8988T (cell line): ENCODE measurements at places on chromosomes 12 and 14.

- no peak for DNase-seq
Measured at GRCh38 chr14:50813544-50813863, 17.5 kb downstream of the NIN start.

DNA sequence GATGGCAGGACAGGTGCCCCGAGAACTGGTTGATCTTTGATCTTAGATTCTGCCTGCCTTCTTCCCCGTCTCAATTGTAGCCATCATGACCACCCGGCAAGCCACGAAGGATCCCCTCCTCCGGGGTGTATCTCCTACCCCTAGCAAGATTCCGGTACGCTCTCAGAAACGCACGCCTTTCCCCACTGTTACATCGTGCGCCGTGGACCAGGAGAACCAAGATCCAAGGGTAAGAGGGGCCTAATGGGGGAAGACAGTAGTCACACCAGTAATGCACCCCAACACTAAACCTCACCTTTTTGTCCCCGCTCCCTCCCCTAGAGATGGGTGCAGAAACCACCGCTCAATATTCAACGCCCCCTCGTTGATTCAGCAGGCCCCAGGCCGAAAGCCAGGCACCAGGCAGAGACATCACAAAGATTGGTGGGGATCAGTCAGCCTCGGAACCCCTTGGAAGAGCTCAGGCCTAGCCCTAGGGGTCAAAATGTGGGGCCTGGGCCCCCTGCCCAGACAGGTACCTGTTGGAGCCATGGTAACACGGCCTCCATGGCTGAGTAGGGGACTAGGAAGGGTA is 556 bp downstream of the TROAP start:
- no peak for DNase-seq

GRCh38 chr12:91991399-91992187 is 154.1 kb downstream of the BTG1 start:
- no peak for DNase-seq

GRCh38 chr14:64591809-64592208 is 42.0 kb downstream of the PPP1R36 start:
- no peak for DNase-seq

DNA sequence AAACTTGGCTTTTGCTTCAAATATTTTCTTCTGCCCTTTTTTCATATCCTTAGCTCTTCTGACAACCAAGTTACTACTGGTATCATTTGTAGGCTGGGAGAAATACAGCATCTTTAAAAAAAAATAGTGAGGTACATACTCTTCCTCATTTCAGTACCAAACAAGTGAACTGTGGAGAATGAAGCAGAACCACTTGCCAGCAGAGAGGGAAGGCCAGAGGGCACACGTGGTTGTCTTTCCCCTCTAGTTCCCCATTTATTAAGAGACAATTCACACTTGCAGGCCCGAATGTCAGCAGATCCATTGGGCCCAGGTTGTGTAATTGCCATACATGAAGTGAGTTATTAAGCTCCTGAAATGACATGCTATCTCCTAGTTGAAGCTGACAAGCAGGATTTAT is 3.2 kb downstream of the SUSD6 start:
- DNase-seq, result no peak

DNA sequence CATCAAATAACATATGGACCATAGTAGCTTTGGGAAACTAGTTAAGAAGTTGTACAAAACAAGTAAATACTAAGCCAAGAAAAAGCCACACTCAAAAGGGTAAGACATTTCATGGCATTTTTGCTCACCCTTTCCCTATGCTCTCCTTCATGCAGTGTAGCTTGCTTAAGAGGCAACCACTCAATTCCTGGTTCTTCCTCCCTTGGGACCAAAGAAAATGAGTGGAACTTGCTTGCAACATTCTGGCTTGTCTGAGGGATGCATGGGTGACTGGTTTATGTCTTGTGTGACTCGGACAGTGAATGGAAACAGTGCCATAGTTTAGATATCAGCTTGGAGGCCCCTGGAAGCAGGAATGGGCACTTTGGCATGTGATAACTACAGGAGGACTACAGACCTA is 252.0 kb upstream of the ARID2 start:
- DNase-seq, result no peak

DNA sequence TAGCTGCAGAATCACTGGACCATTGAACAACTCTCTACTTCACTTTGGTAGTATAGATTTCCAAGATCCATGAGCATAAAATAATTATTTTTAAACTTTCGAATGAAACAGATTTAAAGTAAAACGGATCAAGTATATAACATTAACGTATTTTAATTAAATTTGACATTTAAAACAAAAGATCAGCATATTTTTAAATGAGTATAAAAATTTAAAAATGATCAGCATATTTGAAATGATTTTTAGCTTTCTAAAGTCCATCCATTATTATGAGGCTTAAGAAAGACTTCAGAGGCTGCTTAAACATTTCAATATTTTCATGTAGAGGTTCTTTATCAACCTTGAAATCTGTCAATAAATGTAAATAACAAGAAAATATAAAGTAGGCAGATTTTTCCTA is 5.2 kb upstream of the USP15 start:
- DNase-seq, result no peak

- no peak for DNase-seq
Measured at GRCh38 chr12:64819816-64820402, 4.5 kb upstream of the TBC1D30 start.

- DNase-seq, result no peak
Measured at GRCh38 chr12:26203167-26203780, 7.9 kb downstream of the SSPN start.

- no peak for DNase-seq
Measured at GRCh38 chr14:47065326-47065725, 413.7 kb upstream of the RPL10L start.

DNA sequence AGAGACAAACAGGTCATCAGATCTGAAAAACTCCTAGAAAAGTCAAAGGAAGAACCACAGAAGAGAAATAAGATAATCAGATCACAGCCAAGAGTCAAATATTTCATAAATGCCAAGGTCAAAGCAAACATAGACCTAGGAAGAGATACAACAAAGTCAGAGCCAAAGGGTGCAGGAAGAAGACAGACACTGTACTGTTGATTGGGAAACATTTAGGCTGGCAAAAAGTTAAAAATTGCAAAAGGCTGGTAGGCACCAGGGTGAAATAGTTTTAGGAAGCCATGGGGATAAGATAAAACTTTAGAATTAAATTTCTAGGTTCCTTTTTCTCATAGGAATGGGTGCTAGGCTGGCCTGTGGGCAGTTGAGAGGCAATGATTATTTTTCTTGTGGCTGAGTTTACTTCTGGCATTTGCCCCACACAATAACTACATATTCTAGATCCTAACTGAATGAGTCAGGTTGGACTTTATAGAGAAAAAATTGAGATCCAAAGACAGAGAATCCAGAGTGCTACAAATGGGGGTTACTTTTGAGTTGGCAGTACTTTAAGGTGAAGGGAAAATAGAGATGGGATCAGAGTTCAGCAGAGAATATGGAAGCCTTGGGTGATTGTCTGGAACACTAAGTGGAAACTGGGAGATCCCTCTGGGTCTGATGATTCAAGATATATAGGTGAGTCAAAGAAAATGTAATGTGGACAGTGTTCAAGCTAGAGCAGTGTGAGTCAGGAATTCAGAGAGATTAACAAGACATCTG is 215.5 kb downstream of the C12orf50 start:
- no peak for DNase-seq

GRCh38 chr14:23121361-23121771 is 2.3 kb upstream of the CEBPE start:
- DNase-seq, result no peak

- DNase-seq, result no peak
Measured at GRCh38 chr12:2082321-2082720, 29.5 kb downstream of the CACNA1C start.

DNA sequence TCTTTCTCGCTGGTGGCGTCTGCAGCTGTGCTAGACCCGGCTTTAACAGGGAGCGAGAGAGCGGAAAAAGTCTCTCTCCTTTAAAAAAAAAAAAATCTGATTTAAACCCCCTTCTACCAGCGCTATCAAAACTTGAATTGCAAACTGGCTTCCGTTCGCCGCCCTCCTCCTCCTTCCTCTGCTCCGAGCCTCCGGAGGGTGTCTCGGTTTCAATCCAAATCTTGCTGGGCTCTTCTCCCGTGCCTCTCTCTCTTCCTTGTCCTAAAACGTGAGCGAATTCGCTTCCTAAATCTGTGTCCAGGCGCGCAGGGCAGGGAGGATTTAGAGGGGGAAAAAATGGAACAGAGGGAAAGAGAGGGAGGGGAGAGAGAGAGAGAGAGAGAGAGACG is 272 bp downstream of the TBX3 start:
- no peak for DNase-seq

DNA sequence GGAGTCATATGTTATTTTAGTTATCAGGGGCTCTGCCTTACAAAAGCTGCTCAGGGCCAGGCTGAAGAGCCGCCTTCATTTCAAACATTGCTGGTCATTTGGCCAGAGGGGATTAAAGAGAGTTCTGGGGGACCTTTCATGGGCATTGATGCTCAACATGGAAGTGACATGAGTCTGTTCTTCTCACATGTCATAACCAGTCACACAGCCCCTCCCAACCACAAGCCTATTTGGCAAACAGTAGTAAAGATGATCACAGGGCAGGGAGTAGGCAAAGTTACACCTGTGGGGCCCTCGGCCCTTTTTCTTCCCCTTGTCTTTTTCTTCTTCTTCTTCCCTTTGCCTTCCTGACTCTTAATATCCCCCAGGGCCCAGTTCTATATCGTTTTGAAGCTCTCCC is 33.3 kb downstream of the CFAP54 start:
- no peak for DNase-seq

- no peak for DNase-seq
Measured at GRCh38 chr12:31386364-31386777, 60.4 kb upstream of the SINHCAF start.

GRCh38 chr14:69358966-69359365 is 39.1 kb downstream of the ERH start:
- DNase-seq, result no peak

DNA sequence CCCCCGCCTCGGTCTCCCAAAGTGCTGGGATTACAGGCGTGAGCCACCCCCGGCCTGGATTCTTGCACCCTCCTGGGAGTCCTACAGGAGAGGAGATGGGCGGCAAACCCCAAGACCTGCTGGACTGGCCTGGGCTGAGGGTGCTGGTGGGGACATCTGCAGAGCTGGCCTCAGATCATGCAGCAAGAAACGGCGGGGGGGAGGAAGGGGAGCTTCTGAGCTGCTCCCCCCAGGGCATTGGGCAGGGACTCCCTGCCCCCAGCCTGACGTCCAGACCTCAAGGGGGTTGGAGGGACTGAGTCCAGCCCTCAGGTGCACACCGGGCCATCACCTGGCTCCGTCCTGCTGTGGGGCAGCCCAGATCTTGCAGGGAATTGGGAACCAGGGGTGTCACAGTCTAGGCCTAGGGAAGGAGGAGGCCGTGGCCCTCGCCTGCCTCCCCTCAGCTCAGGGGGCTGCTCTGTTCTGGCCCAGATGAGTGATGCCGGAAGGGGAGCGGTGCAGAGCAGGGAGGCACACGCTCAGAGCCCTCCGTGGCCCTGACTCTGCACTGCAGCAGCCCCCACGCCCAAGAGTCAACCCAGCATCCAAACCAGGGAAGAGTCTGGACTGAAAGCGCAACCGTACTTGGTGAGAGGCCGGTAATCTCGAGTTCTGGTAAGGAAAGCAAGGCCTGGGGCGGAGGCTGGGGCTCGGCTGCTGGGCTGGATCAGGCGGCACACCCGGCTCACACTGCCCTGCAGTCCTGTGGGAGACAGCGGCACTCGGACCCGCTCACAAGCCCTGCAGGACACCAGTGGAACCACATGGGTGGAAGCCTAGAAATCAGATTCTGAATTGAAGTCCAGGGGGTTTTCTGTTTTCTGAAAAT is 8.9 kb upstream of the AMN start:
- no peak for DNase-seq

GRCh38 chr12:24605916-24606315 is 343.0 kb downstream of the BCAT1 start:
- no peak for DNase-seq

DNA sequence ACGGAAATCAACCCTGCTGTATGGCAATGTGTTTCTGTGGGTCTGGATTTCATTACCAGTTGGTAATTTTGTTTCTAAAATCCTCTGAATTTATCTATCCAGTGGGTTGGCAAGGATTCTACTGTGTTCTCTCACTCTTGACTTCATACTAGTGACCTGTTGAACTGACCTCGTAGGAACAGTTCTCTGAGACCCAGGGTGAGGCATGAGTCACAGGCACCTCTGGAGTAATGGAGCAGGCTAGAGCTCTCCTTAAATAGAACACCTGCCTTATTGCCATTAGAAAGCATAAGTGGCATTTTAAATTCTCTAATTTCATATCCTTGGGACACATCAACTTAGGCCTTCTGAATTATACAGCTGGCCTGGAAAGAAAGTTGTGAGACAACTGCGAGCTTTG is 258.3 kb upstream of the NAV3 start:
- DNase-seq, result no peak

DNA sequence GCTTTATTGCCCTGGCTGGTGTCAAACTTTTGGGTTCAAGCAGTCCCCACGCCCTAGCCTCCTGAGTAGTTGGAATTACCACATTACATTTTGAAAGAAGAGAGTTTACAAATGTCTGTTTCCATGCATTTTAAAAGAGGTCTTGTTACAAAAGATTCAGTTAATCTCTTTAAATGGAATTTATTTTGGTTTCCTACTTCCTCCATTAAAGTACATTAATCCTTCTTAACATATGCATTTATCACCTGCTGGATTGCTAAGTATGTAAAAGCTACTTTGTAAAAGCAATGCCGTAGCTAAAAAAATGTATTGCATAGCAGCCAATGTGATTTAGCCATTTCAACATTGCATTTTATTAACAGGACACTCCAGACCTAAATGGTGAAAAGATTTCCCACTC is 80.4 kb downstream of the PDE3A start:
- DNase-seq, result no peak

DNA sequence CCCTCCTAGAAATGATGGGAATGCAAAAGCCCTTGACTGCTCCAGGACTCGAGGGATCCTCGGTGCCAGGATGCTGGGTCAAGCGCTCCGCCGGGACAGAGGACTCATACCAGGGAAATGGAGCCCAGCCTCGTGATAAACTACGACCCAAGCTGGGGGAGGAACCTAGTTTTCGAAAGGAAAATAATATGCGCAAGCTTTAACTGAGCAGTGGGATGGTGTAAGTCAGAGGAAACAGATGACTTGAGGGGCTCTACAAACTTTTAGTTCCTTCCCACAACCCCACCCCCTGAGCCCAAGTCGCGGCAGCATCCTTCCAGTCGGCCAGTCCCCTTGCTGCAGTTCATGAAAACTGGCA is 654 bp upstream of the SUPT16H start:
- DNase-seq, result no peak
